ENCODE measurements at places on chromosomes 11 and 22.

GRCh38 chr11:120147094-120147949 is 9.4 kb upstream of the TRIM29 start:
- no peak for DNase-seq

GRCh38 chr11:73862986-73863385 is 13.7 kb downstream of the COA4 start:
- DNase-seq = no peak

- no peak for DNase-seq
These were observed 1003.7 kb downstream of the BRD1 start for GRCh38 chr22:48823941-48824340.

DNA sequence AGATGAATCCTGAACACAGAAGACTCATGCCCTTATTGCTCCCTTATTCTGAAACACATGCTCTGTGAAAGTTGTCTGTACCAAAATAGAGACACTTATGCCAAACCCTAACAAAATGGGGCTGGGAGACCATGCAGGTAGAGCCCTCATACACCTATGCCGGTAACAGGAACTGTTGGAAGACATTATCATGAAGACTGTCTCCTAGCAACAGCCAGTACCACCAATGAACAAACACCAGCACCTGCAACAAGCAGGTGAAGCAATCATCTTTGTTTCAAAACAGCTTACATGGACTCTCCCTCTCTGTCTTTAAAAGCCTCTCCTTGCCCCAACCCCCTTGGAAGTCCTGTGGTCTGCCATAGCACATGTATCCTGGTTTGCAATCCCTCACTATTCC is 17.2 kb downstream of the SLC5A4 start:
- no peak for DNase-seq

DNA sequence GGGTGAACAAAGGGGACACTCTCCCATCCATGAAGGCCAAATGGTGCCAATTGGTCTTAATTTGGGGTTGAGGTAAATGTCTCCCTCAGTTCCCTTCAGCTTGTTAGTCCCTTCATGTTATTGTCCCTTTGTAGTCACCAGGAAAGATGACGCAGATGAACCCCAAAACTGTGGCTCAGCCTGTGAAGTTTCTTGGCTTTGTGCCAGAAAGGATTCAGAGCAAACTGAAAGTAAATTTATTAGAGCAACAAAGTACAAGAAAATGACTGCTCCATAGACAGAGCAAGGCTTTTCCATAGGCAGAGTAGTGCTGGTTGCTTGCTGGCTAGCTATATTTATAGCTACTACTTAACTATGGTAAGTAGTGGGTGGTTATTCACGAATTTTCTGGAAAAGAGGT is 16.7 kb downstream of the OR4C3 start:
- no peak for DNase-seq

DNA sequence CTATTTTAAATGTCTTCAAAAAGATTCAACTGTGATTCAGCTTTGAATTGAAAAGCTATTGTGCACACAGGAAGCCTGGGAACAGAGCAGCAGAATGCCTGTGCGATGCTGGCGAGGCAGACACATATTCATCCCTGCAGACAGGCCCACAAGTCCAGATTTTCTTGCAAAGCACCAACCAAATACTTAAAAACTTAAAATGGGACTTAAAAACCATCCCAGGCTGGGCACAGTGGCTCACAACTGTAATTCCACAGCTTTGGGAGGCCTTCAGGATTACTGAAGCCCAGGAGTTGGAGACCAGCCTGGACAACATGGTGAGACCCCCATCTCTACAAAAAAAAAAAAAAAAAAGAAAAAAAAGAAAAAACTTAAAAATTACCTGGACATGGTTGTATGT is 122.6 kb upstream of the SERPIND1 start:
- no peak for DNase-seq

DNA sequence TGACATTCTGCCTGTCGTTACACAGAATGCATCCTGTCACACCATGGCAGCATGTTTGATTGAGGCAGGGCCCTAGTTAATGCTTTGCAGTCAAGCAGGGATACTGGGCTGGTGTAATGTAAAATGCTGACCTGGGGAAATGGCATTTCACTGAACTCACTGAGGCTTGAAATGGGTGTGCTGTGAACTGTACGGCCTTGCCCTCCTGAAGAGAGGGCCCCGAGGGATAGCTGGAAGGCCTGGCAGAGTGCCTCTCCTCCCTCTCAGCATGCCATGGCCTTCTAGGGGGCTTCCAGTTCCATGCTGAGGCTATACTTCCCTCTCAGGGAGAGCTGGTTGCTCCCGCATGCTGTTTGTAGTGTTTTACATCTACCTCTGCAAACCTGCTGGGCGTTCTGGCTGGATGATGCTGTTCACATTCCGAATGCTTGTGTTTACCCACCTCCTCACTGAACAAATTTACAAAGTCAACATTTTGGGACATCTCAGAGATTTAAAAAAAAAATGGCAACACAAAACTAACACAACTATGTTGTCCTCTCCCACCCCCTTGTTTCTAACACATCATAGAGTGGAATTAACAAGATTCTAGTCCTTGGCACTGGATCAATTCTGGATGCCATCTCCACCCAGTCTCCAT is 416.7 kb upstream of the CADM1 start:
- DNase-seq = no peak

- no peak for DNase-seq
These were observed 245.8 kb downstream of the ETS1 start for GRCh38 chr11:128341280-128342248.

- DNase-seq = no peak
These were observed 12.6 kb downstream of the UCP3 start for GRCh38 chr11:73996161-73996747.

DNA sequence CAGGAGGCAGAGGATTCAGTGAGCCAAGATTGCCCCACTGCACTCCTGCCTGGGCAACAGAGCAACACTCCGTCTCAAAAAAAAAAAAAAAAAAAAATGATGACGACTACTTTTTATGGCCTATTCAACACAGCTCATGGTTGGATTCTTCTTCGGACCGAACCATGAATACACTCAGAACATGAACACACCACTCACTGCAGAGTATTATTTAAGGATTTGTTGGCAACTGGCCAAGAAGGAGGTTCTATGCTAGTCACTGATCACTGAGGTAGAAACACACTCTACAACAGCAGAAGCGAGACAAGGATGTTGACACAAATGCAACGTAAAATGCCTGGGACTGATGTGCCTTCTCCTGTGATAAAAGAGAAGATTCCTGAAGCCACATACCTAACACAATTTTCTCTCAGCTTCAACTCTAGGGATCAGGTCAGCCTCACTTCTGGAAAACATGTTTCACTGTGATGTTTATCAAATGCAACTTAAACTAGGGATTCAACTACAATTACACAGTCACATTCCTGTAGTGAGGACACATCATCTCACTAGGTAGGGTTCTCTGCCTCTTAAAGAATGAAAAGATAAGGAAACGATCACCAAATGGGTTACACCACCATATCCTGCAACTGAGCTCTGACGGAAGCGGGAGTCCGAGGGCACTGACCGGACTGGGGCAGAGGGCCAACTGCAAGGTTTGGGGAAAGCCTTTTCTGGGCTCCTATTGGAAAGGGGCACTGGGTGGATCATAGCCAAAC is 82.5 kb downstream of the SGSM3 start:
- peak; percentile 22 for DNase-seq

GRCh38 chr22:32803020-32803737 is 1.7 kb downstream of the TIMP3 start:
- peak; percentile 78 for DNase-seq

Data from EH (cell line).